ENCODE measurements at places on chromosomes 4 and X.

DNA sequence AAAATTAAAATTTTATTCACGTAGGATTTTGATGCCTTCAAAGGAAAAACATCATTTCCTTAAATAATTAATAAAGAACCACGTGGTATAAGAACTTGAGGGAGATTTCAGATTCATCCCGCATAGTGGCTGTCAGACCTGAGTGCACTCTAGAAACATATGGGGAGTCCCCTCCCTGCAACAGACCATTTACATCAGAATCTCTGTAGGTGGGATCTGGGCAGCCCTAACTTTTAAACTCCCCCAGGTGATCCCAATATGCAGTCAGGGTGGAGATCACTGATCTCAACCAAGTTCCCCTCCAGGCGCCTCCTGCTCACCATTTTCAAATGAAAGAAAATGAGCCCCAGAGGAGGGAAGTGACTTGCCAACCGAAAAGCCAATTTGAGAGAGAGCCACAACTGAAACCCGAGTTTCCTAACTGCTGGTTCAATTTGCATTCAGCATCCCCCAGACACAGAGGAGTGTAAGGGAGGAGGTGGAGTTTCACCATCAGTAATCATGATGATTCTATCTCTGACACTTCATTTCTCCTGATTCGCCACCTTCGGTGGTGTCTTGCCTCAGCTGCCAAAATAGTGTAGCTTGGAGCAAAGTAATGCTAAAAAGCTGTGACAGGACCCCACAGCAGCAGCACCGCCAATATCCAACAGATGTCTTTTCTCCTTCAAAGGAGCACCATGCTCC lies 11.4 kb downstream of the RNF150 start:
- DNase-seq: no peak

GRCh38 chrX:42714981-42715700 lies 62.8 kb downstream of the PPP1R2C start:
- DNase-seq: peak; percentile 32

DNA sequence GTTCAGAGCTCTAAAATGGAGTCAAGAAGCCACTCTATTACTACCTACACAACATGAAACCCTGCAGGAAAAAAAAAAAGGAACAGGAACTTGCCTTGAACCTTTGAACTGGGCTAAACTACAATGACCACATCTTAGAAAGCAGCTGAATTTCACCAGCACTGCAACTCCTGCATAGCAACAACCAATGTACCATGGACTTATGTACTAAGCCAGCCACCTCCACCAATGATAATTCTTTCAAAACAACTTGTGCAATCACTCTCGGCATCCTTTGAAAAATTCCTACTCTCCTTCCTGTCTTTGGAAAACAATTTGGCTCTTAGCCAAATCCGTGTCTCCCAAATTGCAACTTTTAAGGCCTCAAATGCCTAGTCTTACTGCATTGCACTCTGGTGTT lies 26.8 kb upstream of the FMR1 start:
- no peak for DNase-seq

DNA sequence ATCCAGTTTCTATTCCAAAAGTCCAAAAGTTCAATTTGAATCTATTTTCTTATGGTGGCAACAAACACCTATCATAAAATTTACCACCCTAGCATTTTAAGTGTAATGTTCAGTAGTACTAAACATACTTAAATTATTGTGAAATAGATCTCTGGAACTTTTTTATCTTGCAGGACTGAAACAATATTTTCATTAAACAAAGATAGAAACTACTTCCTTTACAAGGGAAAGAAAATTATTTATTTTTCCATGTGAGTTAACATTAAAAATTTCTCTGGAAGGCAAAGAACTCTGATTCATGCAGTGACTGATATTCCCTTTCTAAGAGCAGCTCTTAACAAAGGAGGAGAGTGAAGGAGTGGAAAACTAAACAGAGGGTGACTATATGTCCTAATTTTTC lies 40.2 kb downstream of the ADH7 start:
- DNase-seq: no peak

- no peak for DNase-seq
Measured at GRCh38 chr4:151205722-151206121, 71.2 kb upstream of the PRSS48 start.

DNA sequence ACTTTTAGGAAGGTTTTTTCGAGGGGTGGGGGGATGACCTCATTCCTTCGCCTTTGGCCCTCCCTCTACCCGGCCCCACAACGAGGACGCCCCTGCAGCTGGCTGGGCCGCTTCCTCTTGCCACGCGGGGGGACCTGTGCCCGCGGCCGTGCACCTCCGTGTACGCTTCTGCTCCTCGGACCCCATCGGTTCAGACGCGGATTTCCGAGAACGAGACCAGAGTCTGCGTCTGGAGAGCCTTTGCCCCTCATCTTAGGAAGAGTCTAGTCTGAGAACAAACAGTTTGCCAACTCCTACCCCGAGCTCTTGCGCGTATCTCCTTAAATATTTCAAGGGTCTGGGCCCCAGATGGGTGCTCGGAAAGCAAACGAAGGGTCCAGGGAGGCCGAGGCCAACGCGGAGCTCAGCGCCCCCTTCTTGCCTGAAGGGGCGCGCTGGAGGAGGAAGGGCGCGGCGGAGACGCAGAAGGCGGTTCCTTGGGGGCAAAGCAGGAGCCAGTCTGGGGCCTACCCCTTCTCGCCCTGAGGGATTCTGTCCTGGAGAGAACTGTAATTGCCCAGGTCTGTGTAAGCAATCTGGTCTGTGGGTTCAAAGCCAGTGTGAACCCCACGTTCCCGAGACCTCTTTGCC lies 3.9 kb upstream of the SFRP2 start:
- no peak for DNase-seq

DNA sequence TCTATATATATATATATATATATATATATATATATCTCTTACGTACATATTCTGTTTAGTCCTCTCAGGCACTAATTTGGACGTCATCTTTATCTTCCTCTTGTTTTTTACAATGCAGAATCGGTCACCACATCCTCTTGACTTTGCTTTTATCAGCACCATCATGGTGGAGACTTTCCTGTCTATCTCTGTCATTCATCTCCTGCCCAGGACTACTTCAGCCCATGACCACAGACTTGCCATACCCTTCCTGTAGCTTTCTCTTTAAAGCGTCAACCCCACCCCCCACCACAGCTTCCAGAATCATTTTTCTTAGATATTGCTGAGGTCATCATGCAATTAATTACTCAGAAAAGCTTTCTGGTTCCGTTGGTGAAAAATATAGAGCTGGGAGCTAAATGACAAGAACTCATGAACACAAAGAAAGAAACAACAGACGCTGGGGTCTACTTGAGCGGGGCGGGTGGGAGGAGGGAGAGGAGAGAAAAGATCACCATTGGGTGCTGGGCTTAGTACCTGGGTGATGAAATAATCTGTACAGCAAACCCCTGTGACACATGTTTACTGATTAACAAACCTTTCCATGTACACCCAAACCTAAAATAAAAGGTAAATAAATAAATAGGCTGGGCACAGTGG lies 30.5 kb upstream of the PRKX start:
- peak; percentile 40 for DNase-seq

DNA sequence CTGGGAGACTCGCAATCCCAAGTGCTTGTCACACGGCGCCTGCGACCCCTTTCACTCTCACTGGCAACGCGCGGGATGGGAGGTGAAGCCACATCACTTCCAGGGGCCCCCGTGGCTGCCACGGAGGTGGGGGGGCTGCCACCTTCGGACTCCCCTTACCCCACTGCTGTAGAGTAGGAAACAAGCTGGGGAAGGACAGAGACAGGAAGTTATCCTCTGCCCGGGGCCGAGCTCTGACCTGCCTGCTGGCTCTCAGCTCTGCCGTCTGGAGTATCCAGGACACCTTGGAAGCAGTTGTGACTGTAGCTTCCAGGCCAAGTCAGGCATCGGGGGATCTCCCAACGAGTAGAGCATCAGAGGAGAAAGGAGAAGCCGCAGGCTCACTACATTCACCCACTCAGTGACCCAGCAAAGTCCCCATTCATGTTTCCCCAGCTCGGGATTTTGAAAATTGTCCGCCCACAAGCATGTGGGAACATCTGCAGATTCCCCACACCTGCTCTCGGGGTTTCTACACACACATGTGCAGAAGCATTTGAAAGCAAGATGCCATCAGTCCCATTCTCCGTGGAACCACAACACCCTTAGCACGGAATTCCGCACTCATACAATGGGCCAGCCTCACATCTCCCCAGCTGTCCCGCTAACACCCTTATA lies 10.8 kb downstream of the PDZD4 start:
- no peak for DNase-seq

GRCh38 chrX:72313707-72314641 lies 8.3 kb upstream of the CITED1 start:
- no peak for DNase-seq

DNA sequence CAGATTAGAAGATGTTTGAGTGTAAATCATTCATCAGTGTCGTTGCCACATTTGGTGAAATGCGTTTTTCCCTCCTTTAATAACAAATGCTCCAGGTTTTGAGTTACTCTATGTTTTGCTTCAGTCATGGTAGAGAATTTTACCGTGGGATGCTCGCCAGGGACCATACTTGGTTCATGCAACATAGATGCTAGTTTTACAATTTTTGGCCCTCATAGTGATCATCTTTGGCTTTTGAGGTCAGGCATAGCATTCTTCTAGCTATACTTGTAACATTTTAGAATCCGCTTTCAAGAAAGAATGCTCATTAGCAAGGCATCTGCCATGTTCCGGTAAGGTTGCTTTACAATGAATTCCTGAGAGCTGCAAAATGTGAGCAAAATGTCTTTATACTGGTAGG lies 147.2 kb downstream of the SPCS3 start:
- no peak for DNase-seq

DNA sequence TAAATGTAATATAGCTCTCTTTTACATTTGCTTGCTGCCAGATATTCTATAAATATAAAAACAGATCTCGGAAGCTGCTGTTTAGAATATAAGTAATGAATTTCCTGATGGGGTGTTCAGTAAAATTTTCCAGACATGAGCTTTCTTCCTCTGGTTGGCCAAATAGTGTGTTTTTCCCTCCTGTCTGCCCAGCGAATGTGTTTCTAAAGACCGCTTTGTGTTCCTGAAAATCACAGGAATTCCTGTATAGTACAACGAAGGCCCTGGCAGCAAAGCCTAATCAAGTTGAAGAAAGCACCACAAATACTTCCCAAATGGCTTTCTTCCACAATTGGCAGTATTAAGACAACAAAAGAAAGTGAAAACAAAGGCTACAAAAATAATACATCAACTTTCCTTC lies 494.1 kb downstream of the INPP4B start:
- DNase-seq: no peak
